ENCODE measurements at places on chromosomes 7 and 10. TPM values are rescaled to one million over a fixed set of nuclear protein-coding genes. Genes with fewer than 3 reads are reported as not detected.

Gene MYO1G
- 154 TPM for total RNA-seq

Gene ODAD2
- not detected for total RNA-seq

Gene PARD3
- total RNA-seq: 0.12 TPM

Gene CRPPA
- total RNA-seq: 0.91 TPM

Gene AUTS2
- 13.0 TPM for total RNA-seq

Gene UCN3
- not detected for total RNA-seq

Gene STOX1
- total RNA-seq: 0.10 TPM

Gene MTPN
- total RNA-seq: 130 TPM

Gene HNRNPF
- total RNA-seq: 253 TPM

Gene HOXA5
- total RNA-seq: not detected

Gene H2BK1
- 1.8 TPM for total RNA-seq

Gene PIP4K2A
- total RNA-seq: 94.6 TPM

Gene RAPGEF5
- 10.1 TPM for total RNA-seq

Gene NPC1L1
- not detected for total RNA-seq

Gene SMO
- 0.66 TPM for total RNA-seq

Gene SPAG6
- 0.62 TPM for total RNA-seq

Gene GPNMB
- 1.1 TPM for total RNA-seq

Gene TAS2R4
- 1.9 TPM for total RNA-seq

Gene GPC2
- 5.1 TPM for total RNA-seq

Gene CCDC3
- total RNA-seq: 0.07 TPM

Gene ZMIZ2
- total RNA-seq: 440 TPM

Gene CASTOR2
- total RNA-seq: 0.66 TPM

Gene ZSCAN25
- total RNA-seq: 28.5 TPM

Gene CLDN4
- total RNA-seq: not detected

Gene RBP3
- not detected for total RNA-seq

Gene SKIDA1
- total RNA-seq: 0.60 TPM

Gene PHYHIPL
- total RNA-seq: not detected

Gene CPA2
- not detected for total RNA-seq

Measured in activated B cell treated with CpG ODN at 0.5 μM for 24 hours (primary cell).